Substantia nigra (tissue), 51 donors: ENCODE measurements at places on chromosomes 6 and 20.

- no peak for DNase-seq
Observed at GRCh38 chr6:168828800-168829199, 387.8 kb downstream of the SMOC2 start.

GRCh38 chr6:160117137-160117536, 4.5 kb upstream of the SLC22A1 start:
- no peak for DNase-seq

GRCh38 chr6:157806856-157807215, 16.2 kb upstream of the SNX9 start:
- DNase-seq, result no peak

- no peak for DNase-seq
Observed at GRCh38 chr6:2919401-2919800, 16.3 kb upstream of the SERPINB9 start.

GRCh38 chr20:19506021-19506420, 252.0 kb upstream of the RIN2 start:
- no peak for DNase-seq

GRCh38 chr6:137166247-137167098, 7.0 kb downstream of the IL22RA2 start:
- DNase-seq, result no peak

- no peak for DNase-seq
Observed at GRCh38 chr6:93318121-93318520, 101.2 kb downstream of the EPHA7 start.

- DNase-seq, result no peak
Observed at GRCh38 chr6:169997187-169997929, 245.9 kb downstream of the ERMARD start.

DNA sequence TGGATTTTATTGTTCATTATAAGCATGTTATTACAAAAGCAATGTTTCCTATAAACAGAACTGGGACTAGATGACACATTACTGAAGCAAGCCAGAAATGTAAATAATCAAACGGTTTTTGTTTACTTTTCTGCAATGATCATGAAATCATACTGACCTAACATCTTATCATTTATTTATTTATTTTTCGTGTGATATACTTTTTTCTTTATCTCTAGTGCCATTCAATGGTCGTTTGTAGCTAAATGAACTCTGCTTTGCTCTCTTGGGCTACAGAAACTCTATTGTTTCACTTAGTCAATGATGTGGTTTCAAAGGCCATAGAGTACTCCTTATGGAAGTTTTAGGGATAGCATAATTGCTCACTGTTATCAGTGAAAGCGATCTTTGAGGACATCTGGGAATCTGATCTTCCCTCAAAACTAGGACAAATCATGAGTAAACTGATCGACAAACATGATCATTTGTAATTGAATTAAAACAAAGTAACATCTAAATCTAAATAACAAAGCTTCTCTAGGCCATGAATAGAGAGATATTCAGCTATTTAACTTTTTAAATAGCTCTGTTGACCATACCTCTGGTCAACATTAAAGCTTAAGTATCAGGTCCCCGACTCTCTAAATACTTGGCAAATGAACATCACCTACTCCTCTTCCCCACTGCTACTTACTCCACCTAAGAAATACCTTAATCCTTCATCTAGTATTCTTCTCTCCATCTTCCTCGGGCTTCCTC, 933.4 kb downstream of the TFAP2A start:
- no peak for DNase-seq

DNA sequence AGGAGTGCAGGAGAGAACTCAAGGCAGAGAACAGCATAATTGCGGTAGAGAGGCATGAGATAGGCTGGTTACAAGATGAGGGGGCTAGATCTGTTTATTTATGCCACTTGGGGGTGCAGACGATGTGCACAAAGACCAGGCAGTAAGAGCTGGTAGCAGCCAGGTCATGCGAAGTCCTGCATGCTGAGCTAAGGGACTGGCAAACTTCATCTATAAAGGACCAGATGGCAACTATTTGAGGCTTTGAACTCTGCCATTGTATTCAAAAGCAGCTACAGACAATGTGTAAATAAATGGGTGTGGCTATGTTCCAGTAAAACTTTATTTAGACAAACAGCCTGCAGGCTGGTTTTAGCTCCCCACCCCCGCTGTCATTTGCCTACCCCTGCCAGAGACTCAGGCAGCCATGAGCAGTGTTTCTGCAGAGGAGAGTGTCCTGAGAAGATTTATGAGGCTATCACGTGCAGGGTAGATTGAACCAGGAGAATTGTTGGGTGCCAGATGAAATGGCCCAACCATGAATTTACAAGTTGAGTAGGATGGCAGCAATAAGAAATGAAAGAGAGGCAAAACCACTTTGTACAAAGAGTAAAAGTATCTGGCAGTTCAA, 253.4 kb upstream of the MOCS1 start:
- no peak for DNase-seq

DNA sequence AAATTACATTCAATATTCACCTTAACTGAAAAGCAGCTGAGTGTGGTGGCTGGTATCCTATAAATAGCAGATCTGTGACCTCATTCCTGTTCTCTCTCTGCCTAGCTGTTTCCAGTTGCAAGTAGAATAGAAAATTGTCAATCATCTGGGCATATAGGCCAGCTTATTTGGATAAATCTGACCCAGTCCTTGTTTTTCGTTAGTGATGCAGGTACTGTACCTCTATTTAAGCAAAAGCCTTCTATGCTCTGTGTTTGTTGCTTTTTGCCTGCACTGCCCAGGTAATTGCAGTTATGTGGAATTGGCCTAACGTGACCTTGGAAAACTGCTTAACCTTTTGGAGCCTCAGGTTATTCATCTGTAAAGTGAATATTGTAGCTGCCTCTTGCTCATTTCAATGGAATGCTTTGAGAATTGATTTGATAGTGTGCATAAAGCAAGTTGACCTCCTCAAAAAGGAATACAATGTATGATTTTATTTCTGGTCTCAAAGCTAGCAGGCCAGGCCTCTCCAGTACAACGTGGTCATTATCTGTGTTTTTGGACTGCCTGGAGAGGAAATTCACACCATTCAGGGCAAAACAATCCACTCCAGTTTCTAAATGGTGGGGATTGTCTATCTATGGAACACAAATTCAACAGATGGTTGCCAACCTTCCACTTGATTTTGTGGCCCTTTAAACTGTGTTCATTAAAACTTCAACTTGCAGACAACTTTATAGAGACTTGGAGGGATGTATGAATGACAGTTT, 508.7 kb upstream of the CITED2 start:
- DNase-seq, result no peak

DNA sequence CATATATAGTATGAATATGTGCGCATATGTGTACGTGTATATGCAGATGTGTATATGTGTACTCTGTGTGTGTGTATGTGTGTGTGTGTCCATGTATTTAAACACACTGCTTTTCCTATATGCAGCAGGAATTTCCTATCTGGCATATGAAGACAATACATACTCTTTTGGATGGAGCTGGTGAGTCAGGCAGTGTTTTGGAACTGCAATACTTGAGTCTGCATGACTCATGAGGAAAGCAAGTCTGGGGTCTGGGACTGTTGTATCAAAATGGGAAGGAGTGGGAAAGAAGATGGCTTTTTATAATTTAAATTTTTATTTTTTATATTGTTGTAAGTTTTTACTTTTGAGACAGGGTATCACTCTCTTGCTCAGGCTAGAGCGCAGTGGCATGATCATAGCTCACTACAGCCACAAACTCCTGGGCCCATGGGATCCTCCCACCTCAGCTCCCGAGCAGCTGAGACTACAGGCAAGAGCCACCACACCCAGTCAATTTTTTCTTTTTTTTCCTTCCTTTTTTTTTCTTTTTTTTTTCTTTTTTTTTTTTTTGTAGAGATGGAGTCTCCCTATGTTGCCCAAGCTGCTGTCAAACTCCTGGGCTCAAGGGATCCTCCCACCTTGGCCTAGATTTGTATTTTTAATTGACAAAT, 72.2 kb downstream of the ATXN1 start:
- no peak for DNase-seq

GRCh38 chr6:149936743-149937142, 5.1 kb upstream of the ULBP2 start:
- DNase-seq, result no peak

DNA sequence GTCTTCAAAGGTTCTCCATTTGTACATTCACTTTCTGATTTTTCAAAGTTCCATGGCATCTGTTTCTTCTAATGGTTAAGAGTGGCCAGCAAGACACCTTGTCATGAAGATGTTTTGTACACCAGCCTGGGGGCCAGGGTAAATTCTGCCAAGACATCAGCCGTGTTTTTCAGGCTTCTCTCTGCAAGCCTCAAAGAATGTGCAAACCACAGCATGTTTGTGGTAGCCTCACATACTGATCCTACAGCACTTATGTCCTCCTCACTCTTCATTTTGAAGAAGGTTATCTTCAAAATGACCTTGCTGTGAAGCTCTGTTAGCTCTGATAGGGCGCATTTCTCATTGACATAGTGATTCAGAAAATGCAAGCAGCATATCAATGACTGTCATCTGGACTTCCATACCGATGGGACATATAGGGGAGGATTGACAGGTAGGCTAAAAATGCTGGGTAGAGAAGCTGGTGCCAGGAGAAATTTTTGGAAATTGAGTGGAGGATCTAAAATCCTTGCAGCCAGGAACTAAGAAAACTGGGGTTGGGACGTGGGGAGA, 59.3 kb upstream of the SPTLC3 start:
- DNase-seq, result no peak

DNA sequence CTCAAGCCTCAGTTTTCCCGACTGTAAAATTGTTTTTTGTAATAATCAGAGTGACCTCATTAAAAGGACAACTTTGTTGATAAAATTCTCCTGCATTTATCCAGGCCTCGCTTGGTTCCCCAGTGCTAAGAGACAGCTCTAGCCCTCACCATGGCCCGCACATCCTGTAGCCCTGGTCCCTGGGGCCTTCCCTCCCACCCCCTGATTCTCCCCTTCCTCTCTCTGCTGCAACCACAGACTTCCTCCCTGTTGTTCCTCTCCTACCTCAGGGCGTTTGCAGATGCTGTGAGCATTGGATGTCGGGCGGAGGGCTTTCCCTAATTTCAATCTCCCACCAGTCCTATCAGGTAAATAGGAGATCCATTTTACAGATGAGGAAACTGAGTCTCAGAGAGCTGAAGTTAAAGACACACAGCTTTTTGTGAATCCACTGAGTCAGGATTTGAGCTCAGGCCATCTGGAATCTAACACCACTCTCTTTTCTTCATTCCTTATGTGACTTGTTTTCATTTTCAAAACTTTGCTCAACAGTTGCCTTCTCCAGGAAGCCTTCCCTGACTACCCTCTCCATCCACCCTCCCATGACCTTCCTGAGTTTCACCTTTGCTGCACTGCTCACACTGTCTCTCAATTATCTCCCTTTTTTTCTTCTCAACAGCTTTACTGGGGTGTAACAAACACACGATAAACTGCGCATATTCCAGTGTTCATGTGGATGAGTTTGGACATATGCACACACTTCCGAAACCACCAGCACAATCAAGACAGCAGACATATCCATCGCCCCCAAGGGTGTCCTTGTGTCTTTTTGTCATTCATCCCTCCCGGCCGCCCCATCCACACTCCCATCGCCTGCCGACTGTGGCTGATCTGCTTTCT, 107.1 kb downstream of the CEBPB start:
- DNase-seq, result no peak

- DNase-seq, result peak; percentile 78
Observed at GRCh38 chr6:37691904-37692806, 5.5 kb downstream of the MDGA1 start.

DNA sequence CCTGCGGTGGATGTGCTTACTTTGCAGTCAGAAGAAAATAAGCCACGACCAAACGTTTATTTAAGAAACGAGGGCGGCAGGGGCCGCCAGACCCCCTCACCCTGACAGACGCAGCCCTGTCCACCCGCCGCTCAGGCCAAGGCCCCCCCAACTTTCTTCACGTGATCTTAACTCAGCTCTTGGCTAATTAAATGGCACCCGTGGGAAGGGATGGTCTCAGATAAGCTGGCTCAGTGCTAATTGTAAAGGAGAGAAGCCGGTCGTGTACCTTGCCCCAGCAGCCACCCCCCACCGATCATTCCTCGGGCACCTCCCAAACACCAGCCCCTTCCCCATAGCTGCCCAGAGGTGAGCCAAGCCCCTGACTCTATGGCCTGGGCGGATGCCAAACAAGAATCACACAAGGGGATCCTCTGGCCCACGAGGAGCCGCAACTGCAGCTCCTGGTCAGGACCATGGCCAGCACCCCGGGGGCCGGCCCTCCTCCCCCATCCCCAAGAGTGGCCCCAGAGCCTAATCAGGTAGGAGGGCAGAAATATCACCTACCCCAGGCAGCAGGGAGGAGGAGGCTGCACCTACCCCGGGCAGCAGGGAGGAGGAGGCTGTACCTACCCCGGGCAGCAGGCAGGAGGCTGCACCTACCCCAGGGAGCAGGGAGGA, 11.2 kb downstream of the KCNQ2 start:
- no peak for DNase-seq

- DNase-seq, result no peak
Observed at GRCh38 chr6:74320074-74320473, 624.1 kb downstream of the CD109 start.

- no peak for DNase-seq
Observed at GRCh38 chr6:21664314-21665109, 71.0 kb downstream of the SOX4 start.

- DNase-seq, result no peak
Observed at GRCh38 chr6:93584300-93584699, 164.9 kb upstream of the EPHA7 start.

DNA sequence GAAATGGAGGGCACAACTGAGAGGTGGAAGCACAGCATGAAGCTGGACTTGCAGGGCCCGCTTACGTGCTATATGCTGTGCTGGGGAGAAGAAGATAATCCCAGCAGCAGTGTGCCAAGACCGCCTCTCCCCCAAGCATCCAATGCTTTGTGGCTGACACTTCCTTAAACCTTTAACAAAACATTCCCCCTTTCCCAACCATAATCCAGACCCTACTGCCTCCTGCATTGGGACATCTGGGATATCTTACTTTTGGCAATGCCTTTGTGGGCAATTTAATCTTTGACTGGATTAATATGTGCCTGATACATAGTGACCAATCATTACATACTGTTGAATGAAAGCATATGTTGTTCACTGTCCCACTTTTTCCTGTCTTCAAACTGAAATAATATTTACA, 3.1 kb upstream of the TENT5A start:
- DNase-seq, result no peak

DNA sequence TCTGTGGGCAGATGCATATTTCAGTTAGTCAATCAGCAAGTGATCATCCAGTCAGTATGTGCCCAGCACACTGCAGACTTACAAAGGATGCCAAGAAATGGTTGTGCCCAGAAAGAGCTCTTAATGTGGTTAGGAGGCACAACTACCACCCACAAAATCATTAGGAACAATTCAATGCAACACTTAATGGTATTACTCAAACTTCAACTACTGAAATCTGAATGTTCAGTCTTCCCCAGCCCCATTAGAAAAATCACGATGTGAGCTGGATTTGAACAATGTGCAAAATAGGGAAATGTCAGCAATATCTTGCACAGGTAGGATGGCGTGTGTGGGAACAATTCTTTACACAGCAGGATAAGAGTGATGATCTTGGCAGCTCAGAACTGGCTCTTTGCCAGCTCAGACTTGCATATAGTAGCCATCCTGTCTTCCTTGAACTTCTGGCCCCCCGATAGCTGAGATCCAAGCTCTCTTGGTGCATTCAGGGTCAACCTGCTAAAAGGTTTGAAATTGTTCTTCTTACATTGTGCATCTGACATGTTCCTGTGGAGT, 556.7 kb upstream of the HTR1E start:
- no peak for DNase-seq
